ENCODE measurements at places on chromosomes 1 and 21.
A peak's percentile ranks its signal among the peaks of the same experiment; 100 is the strongest.

DNA sequence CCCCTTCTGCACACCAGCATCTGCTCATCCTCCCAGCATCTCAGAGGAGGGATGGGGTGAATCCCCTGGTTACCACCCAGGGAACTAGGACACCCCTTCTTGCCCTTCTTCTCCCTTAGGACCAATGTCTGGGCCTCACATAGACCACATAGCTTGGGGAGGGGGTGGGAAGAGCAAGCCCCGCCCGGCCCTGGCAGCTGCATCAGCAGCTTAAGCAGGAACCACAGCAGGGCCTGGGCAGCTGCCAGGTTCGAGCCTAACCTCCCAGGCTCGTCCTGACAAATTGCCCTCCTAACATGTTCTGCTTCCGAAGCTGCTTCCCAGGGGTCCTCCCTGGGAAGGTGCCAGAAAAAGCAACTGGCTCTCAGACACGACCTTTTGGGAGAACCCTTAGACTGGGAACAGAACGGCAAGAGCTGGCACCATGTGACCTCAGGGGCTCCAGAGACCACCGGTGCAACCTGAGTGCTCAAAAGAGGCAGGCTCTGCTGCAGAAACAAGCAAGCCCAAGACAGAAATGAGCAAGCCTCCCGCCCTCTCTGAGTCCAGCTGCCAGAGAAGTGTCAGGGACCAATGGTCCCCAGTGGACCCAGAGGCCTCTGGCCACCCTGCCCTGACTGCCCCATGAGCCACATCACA is 18.4 kb upstream of the CLSTN1 start:
- no peak for DNase-seq

DNA sequence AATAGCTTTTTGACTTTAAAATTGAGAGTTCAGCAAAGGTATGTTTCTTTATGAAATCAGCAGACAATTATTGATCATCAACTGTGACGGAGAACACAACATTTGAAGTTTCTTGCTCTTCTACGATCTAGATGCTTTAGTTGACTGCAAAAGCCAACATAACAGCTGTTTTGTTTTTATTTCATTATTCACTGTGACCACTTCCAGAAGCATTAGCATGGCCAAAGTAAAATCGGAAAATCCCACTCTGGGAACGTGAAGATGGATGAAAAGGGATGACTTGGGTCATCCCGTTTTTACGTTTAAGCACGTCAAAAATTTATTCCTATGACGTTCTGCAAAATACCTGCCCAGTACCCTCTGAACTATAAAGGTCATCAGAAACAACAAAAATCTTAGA is 833.0 kb upstream of the ADAMTS5 start:
- DNase-seq = no peak

GRCh38 chr1:73910466-73910865 is 287.5 kb downstream of the LRRIQ3 start:
- peak; percentile 76 for DNase-seq

DNA sequence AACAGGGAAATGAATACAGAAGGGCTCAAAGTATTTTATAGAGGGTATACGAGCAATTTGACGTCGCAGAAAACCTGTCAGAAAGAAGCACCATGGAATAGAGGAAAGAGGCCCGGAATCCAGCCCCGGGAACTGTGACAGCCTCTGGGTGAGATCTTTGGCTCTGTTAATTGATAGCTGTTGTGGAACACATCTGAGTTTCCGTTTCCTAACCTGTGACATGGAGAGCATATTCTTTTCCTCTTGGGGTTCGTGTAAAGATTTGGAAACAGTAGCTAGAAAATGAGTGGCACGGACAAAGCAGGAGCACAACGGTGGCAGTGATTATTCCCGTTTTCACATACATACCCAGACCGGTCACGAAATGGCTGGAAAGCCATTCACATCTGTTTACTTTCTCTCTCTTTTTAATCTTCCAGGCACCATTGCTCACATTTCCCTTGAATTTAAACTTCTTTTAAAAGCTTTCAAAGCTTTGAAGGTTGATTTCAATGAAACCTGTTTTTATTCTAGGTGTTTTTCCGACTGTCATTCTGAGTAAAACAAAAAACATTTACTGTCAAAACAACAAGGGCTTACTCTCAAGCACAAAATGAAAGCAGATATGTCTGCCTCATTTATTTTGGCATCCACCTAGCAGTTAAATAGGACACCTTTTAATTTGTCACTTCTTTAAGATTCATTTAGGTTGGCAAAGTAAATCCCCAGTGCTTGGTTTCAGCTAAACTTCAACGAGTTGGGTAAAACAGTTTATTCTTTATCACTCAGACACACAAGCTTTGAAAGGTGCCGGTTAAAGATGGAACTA is 26.7 kb upstream of the C8B start:
- no peak for DNase-seq

DNA sequence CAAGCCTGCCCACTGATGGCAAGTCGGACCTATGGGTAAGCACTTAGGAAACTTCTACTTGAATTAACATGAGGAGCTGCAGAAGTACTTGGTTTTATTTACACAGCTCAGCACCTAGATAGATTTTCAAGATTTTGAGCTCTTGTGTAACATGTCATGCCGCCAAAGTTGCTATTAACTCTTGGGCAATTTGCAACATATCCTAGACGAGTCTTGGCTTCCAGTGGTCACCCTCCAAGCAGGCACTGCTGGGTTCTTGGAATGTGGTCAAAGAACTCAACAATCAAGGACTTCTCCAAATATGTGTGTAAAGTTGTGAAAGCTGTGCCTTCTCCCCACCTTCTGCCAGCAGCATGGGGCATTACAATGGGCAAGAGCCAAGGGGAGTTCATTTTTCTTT is 17.8 kb upstream of the GUCA2B start:
- no peak for DNase-seq

GRCh38 chr1:230391776-230392535 is 34.2 kb downstream of the PGBD5 start:
- no peak for DNase-seq

- no peak for DNase-seq
Measured at GRCh38 chr1:244254467-244254866, 197.2 kb downstream of the ADSS2 start.

GRCh38 chr1:209318181-209319056 is 265.1 kb upstream of the CAMK1G start:
- no peak for DNase-seq

All from kidney glomerular epithelial cell (primary cell).